Stimulated activated CD4-positive, alpha-beta T cell treated with anti-CD3 and anti-CD28 coated beads, Interleukin-1b, Interleukin-23, amount 100 ng/mL, for 48 hours (primary cell): ENCODE measurements at places on chromosomes 5 and 9.

DNA sequence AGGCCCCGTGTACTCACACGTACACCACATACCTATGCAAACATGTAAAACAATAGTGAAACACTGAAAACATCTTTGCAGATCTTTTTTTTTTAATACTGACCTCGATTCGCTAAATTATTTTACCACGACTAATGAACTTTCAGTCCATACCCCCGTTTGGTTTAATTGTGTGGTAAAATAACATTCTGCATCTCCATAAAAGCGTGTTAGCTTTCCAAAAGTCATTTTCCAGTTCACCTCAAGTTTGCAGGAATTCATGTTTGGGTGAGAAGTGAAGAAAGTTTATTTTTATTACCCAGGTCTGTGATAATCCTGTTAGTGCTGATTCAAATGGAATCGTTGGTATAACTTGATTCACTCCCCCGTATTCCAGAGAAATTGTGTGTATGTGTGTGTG is 652 bp downstream of the ARSK start:
- no peak for DNase-seq

DNA sequence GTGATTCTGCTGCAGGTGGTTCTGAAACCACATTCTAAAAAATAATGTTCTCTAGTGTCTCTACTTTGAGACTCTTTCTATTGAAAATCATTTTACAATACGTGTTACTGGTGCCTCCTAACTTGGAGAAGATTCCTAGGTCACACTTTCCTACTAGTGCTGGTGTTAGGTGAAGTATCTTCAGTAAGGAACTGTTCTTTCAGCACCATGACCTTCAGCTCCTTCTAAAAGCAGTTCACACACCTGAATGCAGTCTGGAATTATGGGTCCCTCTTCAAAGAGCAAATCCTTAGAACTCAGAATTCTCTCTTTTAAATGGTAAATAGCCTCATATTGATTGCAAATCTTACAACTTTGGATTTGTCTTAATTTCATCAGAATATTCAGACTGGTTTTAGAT is 10.6 kb upstream of the DPYSL3 start:
- no peak for DNase-seq

DNA sequence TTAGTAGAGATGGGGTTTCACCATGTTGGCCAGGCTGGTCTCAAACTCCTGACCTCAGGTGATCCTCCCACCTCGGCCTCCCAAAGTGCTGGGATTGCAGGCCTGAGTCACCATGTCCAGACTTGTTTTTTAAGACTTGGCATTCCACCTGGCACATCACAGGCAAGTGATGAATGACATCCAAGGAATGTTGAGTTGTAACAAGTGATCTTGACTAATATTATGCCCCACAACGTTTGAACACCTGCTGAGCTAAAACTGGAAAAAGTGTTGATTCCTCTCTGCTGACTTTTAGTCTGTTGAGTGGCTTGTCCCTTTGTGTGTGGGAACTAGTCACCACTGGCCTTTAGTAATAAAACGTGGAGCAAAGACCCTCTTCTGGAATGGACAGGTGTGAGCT is 54.6 kb downstream of the SUB1 start:
- DNase-seq, result no peak

DNA sequence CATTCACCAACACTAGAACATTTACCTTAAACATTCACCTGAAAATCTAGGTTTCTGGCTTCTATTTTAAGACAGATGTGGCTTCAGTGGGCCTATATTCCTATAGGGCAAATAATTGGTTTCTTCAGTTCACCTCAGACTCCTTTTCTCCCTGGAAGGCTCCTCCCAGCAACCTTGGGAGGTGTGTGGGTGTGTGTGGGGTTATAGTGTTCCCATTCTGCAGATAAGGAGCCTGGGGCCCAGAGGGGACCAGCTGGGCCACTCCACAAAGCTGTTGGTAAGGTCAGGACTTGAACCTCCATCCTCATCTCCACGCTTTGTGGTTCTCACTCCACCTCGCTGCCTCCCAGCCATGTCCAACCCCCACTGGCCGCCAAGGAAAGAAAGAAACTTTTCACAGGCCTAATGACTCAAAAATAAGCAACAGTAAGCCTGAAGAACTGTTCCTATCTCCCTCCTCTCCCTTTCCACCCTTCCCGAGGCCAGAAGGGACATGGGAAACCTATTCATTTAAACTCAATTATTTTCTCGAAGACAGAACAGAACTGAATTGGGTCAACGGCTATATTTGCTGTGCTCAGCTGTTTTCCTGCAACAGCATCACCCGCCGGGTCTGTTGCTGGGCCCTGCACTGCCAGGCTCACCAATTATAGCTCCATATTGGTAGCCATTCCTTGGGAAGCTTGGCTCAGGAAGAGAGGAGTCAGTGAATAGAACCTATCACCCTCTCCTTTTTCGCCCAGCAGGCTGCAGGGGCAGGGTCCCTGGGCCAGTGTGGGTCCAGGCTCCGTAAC is 78.5 kb downstream of the DAB2IP start:
- no peak for DNase-seq

GRCh38 chr5:149079883-149080282 is 17.0 kb upstream of the SH3TC2 start:
- DNase-seq, result no peak

GRCh38 chr9:20477940-20478620 is 144.2 kb downstream of the MLLT3 start:
- peak; percentile 27 for DNase-seq

- no peak for DNase-seq
Measured at GRCh38 chr5:127254729-127255284, 35.8 kb upstream of the MEGF10 start.

DNA sequence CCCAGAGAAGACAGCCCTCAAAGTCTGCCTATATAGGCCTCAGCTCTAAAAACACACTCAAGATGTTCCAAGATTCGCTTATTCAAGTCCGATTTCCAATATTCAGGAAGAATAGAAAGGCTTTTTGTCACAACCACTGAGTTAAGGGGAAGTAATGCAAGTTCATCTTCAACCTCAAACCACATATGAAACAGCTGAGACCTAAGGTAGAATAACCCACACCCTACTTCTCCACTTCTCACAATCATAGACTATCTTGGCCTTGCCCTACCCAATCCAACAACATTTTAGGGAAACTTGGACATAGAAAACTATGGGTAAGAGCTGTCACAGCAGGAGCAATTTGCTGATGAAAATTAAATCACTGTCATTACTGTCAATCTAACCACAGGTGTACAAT is 152.0 kb upstream of the LRRTM2 start:
- no peak for DNase-seq

- DNase-seq, result no peak
Measured at GRCh38 chr9:127846443-127847177, 7.8 kb downstream of the ENG start.

GRCh38 chr5:71932655-71933338 is 174.5 kb upstream of the MAP1B start:
- no peak for DNase-seq

GRCh38 chr5:141319202-141319601 is 1.4 kb downstream of the TAF7 start:
- no peak for DNase-seq

DNA sequence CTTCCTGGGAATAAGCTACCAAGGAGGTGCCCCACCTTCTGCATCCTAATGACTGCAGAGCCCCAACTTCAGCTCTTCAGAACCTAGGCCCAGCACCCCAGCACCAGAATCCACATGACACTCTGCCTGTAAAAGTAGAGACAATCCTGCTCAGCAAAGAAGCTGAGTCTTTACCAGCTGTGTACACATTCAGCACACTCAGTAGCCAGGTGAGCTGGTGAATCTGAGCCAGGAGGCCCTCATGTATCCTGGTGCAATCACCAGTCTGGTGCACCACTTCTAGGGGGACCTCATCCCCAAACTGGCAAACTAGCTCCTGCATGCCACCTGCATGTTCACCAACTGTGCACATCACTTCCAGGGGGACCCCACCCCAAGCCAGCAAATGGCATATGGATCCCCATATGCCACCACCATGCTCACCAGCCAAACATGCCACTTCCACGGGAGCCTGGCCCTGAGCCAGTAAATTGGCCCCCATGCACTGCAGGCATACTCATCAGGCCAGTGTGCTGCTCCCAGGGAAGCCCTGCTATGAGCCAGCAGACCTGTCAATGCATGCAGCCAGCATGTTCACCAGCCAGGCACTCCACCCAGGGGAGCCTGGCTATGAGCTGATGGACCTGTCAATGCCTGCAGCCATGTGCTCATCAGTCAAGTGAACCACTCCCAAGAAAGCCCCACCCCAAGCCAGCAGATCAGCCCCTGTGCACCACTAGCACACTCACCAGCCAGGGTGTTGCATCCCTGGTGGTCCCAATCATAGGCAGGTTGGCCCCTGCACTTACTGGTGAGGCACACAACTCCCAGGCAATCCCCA is 15.6 kb upstream of the BTNL9 start:
- DNase-seq, result no peak

- peak; percentile 55 for DNase-seq
Measured at GRCh38 chr5:98771382-98772109, 1.9 kb upstream of the RGMB start.

DNA sequence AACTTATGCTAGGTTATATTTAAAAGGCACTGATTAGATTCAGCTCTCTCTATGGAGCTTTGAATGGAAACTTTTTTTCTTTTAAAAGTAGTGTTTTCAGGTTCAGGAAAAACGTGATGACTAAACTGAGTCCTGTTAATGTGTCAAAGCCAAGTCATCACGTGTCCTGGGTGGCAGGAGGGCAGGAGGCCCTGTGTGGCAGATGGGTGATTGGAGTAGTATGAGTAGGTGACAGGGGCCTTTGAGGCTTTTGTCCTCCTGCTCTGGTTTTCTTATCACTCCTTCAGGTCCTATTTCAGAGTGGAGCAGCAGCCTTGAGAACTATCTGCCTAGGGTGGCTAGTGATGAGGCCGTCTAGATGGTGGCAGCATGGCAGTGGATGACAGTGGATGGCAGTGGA is 17.7 kb upstream of the CARTPT start:
- DNase-seq, result peak; percentile 35

GRCh38 chr5:124302533-124302932 is 443.9 kb downstream of the ZNF608 start:
- no peak for DNase-seq

DNA sequence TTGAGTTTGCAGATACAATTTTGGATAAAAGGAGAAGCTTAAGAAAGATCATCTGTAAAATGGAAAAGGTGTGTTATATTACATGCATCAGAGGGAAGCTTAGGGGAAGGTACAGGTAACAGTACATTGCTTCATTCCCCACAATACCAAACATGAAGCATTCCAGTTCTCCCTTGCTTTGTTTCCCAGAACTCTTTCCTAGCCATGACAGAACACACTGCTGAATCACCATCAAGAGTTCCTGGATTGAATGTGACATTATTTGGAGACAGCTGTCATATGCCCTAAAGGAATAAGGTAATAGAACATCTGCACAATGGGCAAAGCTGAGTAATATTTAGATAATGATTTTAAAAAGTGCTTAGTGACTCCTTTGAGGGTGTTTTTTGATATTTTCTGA is 303.5 kb upstream of the ST8SIA4 start:
- DNase-seq, result no peak

- no peak for DNase-seq
Measured at GRCh38 chr5:128539038-128539429, 989 bp upstream of the FBN2 start.

- no peak for DNase-seq
Measured at GRCh38 chr5:175343308-175343707, 100.7 kb downstream of the DRD1 start.

- no peak for DNase-seq
Measured at GRCh38 chr9:106834888-106835287, 28.1 kb upstream of the ZNF462 start.

- DNase-seq, result no peak
Measured at GRCh38 chr5:64968591-64969110, 199.9 kb downstream of the CWC27 start.

DNA sequence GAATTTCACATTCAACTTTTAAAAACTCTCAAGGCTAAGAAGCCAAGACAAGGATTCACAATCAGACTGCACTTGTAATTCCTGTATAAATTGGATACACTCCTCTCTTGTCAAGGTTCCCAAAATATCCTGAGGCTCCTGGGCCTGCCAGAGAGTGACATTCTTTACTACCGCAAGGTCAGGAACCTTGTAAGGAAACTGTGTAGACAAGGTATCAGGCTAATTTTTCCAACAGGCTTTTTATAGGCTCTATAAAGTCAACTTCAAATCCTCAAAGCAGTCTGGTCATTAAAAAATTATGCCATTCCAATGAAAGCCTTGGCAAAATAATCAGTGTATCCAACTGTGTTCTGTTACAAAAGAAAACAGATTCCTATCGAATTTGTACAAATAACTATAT is 15.5 kb upstream of the PAIP1 start:
- no peak for DNase-seq

GRCh38 chr5:111016801-111017200 is 54.7 kb upstream of the TSLP start:
- DNase-seq, result no peak

DNA sequence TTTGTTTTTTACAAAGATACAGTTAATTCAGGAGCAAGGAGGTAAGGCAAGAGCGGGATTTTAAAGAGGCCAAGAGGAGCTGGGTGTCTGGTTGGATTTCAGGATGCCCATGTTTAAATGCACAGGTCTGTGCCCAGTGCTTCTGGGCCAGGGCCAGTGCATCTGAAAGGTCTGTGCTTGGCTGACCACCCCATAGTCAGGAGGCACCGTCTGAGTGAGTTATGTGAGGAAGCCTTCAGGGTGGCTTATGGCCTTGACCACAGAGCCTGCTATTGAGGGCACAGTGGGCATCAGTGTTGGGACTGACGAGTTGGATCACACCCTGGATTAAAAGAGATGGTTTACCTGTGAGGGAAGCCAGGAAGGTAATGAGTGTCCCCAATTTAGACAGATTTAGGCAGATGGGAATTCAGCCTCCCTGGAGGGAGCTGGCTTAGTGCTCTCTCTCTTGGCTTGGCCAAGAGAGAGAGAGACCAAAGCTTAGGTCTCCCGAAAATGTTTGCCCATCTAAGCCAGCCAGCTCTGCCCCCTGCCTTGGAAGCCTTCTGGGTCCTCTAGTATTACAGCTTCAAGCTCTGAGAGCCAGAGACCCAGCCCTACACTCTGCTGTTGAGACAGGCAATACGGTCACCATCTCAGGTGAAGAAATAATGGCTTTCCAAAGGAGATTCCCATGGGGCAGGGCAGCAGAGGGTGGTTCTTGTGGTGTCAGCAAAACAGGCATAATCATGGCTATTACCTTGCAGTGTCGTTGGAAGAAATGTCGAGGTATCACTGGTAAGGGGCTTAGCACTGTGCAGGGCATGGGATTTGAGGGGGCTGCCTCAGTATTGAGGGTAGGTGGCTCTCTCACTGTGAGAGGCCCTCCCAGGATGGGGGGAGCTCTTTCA is 68.6 kb downstream of the RGS3 start:
- DNase-seq, result no peak

GRCh38 chr9:86512929-86513328 is 158.7 kb upstream of the TUT7 start:
- DNase-seq, result no peak

DNA sequence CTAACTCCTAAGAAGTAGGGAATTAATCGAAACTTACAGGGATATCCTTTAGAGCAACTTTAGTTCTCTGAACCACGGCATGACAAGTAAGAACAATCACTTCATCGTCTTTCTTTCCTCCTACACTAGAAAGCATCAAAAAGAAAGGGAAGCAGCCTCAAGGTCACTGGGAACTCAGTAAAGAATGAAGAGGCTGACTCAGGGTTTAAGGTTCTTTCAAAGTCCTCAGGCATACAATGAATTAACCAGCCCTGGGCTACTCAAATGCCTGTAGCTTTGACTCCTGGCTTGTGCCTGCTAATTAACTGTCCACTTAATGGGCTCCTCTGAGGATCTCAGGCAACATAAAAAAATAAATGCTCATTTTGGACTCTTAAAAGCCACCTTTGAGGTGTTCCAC is 102.0 kb downstream of the TRIM32 start:
- DNase-seq, result no peak
